CD4-positive, alpha-beta T cell treated with Interleukin-15 for 1 hour (primary cell): ENCODE measurements at places on chromosomes 11 and 22.
A peak's percentile ranks its signal among the peaks of the same experiment; 100 is the strongest.

- DNase-seq = no peak
Observed at GRCh38 chr11:20658135-20658534, 11.3 kb upstream of the NELL1 start.

DNA sequence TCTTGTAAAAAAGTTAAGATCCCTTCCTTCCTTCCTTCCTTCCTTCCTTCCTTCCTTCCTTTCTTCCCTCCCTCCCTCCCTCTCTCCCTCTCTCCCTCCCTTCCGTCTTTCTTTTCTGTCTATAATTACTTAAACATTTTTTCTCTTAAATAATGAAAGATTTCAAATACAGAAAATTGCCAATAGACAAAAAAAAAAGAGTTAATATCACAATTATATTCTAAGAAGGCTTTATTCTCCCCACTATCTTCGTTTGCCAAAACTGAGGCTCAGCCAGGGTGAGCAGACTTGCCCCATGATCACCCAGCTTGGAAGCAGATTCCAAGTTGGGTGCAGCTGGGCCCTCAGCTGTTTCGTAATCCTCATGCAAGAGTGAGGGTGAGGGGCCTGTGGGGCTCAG lies 327 bp upstream of the CACNA1I start:
- no peak for DNase-seq

DNA sequence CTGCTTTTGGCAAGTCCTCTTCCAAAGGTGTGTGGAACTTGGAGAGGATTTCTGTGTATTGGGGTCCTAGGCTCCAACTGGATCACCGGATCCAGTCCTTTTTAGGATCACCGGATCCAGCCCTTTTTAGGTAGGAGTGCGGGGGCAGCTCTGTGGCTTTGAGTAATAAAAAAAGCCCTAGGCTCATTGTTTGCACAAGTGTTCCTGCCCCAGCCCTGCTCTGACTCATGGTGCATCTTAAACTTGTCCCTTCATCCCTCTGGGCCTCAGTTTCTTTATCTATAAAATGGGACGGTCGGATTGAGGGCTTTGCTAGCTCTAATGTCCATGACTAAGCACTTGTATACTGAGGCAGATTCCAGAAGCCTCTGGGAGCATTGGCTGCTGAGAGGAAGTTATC lies 22.7 kb upstream of the CD44 start:
- DNase-seq = no peak

GRCh38 chr11:223884-224283 lies 12.3 kb downstream of the SIRT3 start:
- no peak for DNase-seq

- no peak for DNase-seq
Observed at GRCh38 chr11:71165771-71166170, 86.6 kb downstream of the SHANK2 start.

- DNase-seq = peak; percentile 88
Observed at GRCh38 chr22:41403532-41404318, 22.0 kb downstream of the TEF start.

DNA sequence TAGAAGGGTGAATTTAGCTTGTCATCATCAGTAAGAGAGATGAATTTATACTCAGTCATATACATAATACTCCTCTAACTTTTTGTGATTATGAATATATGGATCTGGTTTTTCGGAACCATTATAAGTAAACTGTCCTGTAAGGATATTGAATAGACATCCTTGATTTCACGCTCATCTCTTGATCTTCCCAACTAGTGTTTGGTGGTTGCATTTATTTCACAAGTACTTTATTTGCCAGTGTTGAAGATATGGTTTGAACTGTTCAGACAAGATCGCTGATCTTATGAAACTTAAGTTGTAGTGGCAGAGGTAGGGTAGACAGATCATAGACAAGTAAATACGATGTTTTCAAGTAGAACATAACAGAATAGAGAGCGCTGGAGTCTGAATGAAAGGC lies 3.0 kb downstream of the FBXO7 start:
- DNase-seq = no peak

- no peak for DNase-seq
Observed at GRCh38 chr22:43168471-43169309, 17.3 kb downstream of the TSPO start.

DNA sequence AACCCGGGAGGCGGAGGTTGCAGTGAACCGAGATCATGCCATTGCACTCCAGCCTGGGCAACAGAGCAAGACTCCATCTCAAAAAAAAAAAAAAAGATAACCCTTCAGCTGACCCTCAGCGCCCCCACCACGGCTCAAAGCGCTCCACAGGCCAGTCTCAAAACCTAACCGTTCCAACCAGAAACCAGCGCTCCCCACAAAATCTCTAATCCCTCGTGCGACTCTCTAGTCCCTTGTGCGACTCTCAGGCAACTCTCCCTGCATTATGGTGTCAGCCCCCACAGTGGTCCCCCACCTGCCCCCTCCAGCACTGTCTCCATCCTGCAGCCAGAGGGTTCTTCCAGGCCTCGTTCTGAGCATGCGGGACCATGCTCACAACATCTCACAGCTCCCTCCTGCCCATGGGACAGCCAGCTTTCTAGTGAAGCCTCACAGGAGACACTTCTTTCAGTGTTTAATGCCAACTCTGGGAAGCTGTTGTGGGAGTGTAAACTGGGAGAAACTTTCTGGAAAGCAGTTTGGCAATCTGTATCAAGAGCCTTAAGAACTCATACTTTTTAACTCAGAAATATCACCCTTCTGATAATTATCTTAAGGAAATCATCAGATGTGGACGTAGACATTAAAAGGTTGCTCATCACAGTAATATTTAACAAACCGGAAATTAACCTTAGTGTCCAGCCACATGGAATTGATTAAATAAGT lies 4.2 kb upstream of the RASGRP2 start:
- DNase-seq = no peak

- DNase-seq = no peak
Observed at GRCh38 chr11:124656774-124657630, 16.5 kb downstream of the SIAE start.

DNA sequence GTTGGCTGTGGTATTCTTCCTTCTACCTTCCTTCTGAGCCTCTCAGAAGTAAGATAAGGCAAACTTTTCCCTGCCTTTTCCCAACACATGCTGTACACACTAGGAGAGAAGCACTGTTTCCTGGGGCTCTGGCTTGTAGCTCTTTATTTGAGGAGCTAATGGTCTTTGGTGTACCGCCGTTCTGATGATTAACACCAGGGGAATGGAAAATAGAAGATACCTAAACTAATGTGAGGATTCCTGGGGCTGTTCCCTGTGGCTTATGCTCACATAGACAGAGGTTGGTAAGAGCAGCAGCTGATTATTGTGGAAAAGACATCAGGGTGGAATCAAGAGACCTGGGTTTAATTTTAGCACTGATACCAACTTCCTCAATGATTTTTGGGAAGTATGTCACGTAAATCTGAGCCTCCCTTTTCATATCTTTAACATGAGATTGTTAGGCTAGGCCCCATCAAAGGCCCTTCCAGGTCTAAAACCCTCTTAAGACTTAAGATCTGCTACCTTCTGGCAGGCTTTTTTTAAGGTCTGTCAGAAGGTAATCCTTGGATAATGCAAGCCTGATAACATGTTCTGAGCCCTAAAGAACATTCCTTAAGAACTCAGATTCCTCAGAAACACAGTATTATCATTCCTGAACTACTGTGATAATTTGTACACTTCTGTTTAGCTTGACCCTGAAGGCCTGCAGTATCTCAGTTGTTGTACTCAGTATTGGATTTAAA lies 24.8 kb upstream of the RCE1 start:
- no peak for DNase-seq

- DNase-seq = no peak
Observed at GRCh38 chr11:121933694-121934093, 182.3 kb downstream of the BLID start.
